CD4-positive, alpha-beta T cell treated with Interleukin-2 at 100 ng/mL for 4 hours (primary cell): ENCODE measurements at places on chromosomes 7 and 10.
A peak's percentile ranks its signal among the peaks of the same experiment; 100 is the strongest.

DNA sequence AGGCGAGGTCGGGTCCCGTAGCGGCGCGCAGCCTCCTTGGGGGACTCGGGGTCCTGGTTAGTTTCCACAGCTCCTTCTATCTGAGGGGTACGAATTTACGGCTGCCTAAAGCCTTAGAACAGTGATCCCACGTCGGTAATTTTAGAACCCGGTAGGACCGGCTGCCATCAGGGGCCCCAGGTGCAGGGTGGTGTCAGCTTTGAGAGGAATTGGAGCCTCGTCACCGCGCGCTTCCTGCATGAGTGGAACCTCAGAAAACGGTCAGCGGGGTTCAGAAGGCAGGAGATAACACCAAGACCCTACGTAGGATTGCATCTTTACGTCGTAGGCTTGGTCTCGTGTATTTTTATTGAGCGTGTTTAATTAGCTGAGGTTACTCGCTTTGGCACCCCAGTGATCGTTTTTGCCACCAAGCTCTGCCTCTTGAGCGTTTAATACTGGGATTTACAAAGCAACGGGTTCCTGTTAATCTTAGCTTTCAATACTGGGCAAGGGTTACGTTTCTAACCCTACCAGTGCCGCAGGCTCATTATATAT, 443 bp downstream of the RNF32 start:
- DNase-seq: peak; percentile 61

GRCh38 chr7:159198016-159198724, 53.5 kb upstream of the VIPR2 start:
- peak; percentile 32 for DNase-seq

DNA sequence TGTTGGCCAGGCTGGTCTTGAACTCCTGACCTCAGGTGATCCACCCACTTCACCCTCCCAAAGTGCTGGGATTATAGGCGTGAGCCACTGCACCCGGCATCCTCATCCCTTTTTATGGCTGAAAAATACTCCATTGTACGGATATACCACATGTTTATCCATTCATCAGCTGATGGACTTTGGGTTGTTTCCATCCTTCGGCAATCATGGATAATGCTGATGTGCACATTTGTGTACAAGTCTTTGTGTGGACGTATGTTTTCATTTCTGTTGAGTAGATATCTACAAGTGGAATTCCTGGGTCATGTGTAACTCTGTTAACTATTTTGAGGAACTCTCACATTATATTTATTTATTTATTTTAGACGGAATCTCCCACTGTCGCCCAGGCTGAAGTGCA, 5.7 kb upstream of the UCMA start:
- no peak for DNase-seq

GRCh38 chr10:125002423-125003145, 60.7 kb downstream of the ZRANB1 start:
- no peak for DNase-seq

DNA sequence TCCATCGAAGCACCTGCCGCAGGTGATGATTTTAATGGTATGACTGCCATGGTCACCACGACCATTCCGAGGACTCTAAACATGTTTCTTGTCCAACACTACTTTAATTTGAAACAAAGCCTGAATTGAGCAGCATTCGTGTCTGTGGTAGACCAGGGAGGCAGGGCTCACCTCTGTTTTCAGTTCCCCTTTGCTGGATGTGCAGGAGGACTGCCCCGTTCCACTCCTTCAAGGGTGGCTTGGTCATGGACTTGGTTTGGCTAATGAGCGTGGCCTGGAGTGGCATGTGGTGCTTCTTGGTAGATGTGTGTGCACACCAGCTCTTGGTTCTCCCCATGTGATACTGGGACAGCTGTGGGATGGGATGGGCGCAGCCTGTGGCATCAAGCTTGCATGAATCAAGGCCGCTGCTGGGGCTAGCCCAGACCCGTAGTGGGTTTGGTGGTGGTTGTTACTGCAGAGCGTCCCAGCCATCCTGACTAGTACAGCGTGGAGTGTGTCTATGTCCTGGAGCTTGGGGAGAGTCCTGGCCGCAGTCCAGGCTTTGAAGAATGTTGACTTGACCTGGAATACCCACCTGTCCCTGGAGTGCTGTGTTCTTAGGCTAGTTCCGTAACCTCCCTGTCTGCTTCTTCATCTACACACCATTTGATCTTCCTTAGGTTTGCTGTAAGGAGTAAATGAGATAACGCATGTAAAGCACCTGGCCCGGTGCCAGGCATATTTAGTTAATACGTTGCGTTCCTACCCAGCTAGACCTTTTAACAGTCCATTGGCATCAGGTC, 34.8 kb downstream of the MGMT start:
- DNase-seq: no peak
